IMR-90 (cell line): ENCODE measurements at places on chromosomes 2 and 18. TPM values are rescaled to one million over a fixed set of nuclear protein-coding genes. Genes with fewer than 3 reads are reported as not detected.
A peak's percentile ranks its signal among the peaks of the same experiment; 100 is the strongest.

The CXCR1 gene
- total RNA-seq = not detected in 2 replicates

The TCF23 gene
- not detected in 2 replicates for total RNA-seq

The UPP2 gene
- total RNA-seq = not detected in 2 replicates

DNA sequence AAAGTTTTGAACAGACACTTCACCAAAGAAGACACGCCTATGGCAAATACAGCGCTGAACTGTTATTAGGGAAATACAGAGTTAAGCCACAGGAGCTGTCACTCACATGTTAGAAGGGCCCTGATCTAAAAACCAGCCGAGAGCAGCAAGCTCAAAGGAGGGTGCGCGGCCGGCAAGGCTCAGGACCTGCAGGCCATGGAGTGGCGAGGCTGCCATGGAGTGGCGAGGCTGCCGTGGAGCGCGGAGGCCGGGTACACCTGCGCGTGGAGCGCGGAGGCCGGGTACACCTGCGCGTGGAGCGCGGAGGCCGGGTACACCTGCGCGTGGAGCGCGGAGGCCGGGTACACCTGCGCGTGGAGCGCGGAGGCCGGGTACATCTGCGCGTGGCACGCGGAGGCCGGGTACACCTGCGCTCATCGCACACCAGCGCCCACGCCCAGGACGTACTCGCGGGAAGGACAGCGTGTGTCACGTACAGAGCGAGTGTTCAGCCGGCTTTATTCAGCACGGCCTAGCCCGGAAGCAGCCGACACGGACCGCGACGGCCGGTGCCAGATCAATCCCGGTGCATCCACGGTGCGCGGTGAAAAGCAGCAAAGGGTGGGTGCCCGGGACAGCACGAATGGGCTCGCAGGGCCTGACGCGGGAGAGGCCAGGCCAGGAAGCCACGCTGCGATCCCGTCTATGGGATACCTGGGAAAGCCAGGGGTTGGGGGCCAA, 68.8 kb downstream of the SLC66A2 start:
- no peak overlapping the region for H3K27ac ChIP-seq
- H3K27me3 ChIP-seq = no peaks in the 10 kb centered on the region
- H3K4me3 ChIP-seq = no peak overlapping the region
- H3K4me1 ChIP-seq = no peaks in the 10 kb centered on the region
- no peak for DNase-seq

- H3K4me3 ChIP-seq = no peak overlapping the region; the same call in 1 of the 2 replicates
- no peaks in the 10 kb centered on the region for H3K36me3 ChIP-seq
- no peak overlapping the region for H3K27ac ChIP-seq
- peaks cover 49% of the 10 kb centered on the region for H3K27me3 ChIP-seq
- no peaks in the 10 kb centered on the region for H3K4me1 ChIP-seq
- no peak for DNase-seq
Observed at GRCh38 chr2:106065268-106065982, 128.7 kb downstream of the UXS1 start.

GRCh38 chr2:49831698-49832367, 677.5 kb upstream of the FSHR start:
- H3K4me3 ChIP-seq = no peak overlapping the region
- H3K36me3 ChIP-seq = no peaks in the 10 kb centered on the region
- no peaks in the 10 kb centered on the region for H3K4me1 ChIP-seq
- no peaks in the 10 kb centered on the region for H3K27me3 ChIP-seq
- H3K27ac ChIP-seq = no peak overlapping the region

The IL1RL1 gene
- total RNA-seq = under 0.01 TPM in 2 replicates

- no peak for DNase-seq
- no peak overlapping the region for H3K27ac ChIP-seq
- peaks cover 2% of the 10 kb centered on the region for H3K4me1 ChIP-seq
- H3K36me3 ChIP-seq = no peaks in the 10 kb centered on the region
Observed at GRCh38 chr18:62102221-62102620, 84.6 kb downstream of the PIGN start.

GRCh38 chr2:202116691-202117090, 43.6 kb downstream of the KIAA2012 start:
- no peak for DNase-seq
- peak overlapping the region; percentile 98 for H3K27ac ChIP-seq
- no peak overlapping the region for H3K4me3 ChIP-seq
- no peaks in the 10 kb centered on the region for H3K27me3 ChIP-seq
- H3K36me3 ChIP-seq = no peaks in the 10 kb centered on the region

GRCh38 chr2:11042841-11043240, 112.4 kb upstream of the SLC66A3 start:
- no peak overlapping the region for H3K27ac ChIP-seq
- no peaks in the 10 kb centered on the region for H3K36me3 ChIP-seq
- H3K4me1 ChIP-seq = no peaks in the 10 kb centered on the region
- DNase-seq = no peak
- no peak overlapping the region for H3K4me3 ChIP-seq

GRCh38 chr2:69437751-69438154, 518 bp upstream of the NFU1 start:
- no peak for DNase-seq
- peak overlapping the region; percentile 83 for H3K27ac ChIP-seq
- no peaks in the 10 kb centered on the region for H3K36me3 ChIP-seq
- H3K27me3 ChIP-seq = no peaks in the 10 kb centered on the region
- peak overlapping the region; percentile 59 for H3K4me3 ChIP-seq

DNA sequence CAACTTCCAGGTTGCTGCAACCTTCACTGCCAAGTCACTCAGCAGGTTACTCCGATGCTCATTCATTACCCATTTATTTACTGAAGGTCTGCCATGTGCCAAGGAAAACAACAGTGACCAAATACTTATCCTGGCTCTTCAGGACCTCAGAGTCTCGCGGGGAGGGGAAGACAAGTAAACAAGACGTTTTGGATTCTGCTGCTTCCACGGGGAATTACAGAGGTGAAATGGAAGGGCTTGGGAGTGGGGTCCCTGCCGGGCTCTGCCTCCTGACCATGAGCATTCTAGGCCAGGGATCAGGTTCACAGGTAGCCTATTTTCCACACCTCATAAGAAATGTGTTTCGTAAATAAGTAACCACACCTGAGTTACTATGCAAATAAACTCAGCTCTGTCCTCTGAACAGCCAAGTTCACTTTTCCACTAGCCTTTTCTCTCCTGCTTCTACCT, 68.1 kb downstream of the CLHC1 start:
- no peak for DNase-seq
- no peaks in the 10 kb centered on the region for H3K27me3 ChIP-seq

GRCh38 chr2:168076731-168077130, 170.7 kb downstream of the STK39 start:
- no peaks in the 10 kb centered on the region for H3K27me3 ChIP-seq
- H3K27ac ChIP-seq = no peak overlapping the region
- H3K4me3 ChIP-seq = no peak overlapping the region
- no peak for DNase-seq
- no peaks in the 10 kb centered on the region for H3K4me1 ChIP-seq

The NCL gene
- total RNA-seq = 289 and 506 TPM in 2 replicates

DNA sequence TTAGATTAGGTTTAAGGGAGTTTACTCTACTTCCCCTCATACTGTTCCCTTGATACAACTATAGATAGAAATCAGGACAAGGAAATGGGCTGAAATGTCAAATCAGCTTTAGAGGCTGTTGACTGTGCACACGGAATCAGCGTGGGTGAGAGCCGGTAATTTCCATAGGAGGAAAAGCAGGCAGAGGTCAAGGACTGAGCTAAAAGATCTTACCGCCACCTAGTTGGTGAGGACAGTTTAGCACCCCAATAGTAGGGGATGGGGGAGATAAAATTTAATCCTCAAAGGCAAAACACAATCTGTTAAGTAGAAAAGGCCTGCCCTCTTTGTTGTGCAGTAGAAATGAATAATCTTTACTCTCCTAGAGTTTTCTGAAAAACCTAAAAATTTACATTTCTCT, 1154.5 kb upstream of the CHAC2 start:
- no peaks in the 10 kb centered on the region for H3K27me3 ChIP-seq
- no peak overlapping the region for H3K27ac ChIP-seq
- no peaks in the 10 kb centered on the region for H3K4me1 ChIP-seq
- H3K4me3 ChIP-seq = no peak overlapping the region
- DNase-seq = no peak
- H3K36me3 ChIP-seq = no peaks in the 10 kb centered on the region

The COLEC12 gene
- total RNA-seq = 1.7 and 2.3 TPM in 2 replicates

The IL1F10 gene
- not detected in 2 replicates for total RNA-seq

GRCh38 chr2:126898636-126899035, at the start of gene TEX51:
Gene TEX51, plus strand, starts transcription at chr2:126898890. Its CDS starts 29 bp downstream, at chr2:126898919.
- no peak for DNase-seq
- no peaks in the 10 kb centered on the region for H3K4me1 ChIP-seq
- no peaks in the 10 kb centered on the region for H3K36me3 ChIP-seq

The ASB18 gene
- not detected in 2 replicates for total RNA-seq

The BMP10 gene
- not detected in 2 replicates for total RNA-seq

The MEP1B gene
- total RNA-seq = not detected in 2 replicates

DNA sequence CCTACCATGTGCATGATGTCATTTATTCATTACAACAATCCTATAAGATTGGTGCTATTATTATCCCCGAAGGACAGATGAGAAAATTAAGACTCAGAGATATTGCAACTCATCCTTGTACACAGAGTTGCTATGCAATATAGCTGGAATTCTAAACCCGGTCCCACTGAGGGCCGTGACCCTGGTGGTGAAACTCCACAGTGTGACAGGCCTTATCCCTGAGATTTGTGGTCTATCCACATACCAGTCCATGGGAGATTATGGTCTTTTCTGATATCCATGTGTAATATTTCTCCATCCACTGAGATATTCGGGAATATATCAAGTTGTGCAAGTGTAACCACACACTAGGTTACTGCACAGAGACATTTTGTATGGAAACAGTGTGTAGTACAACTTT, 305.2 kb downstream of the TXNL1 start:
- no peak overlapping the region for H3K4me3 ChIP-seq
- DNase-seq = no peak
- H3K27ac ChIP-seq = no peak overlapping the region
- no peaks in the 10 kb centered on the region for H3K27me3 ChIP-seq
- H3K36me3 ChIP-seq = no peaks in the 10 kb centered on the region

The C1GALT1C1L gene
- total RNA-seq = 0.28 and 0.36 TPM in 2 replicates

The SPC25 gene
- total RNA-seq = 2.0 and 5.6 TPM in 2 replicates

The ALPP gene
- total RNA-seq = not detected in 2 replicates

The CDK15 gene
- total RNA-seq = 28.9 and 33.0 TPM in 2 replicates

The RHBDD1 gene
- total RNA-seq = 11.9 and 14.0 TPM in 2 replicates

- DNase-seq = no peak
- no peak overlapping the region for H3K4me3 ChIP-seq
- no peak overlapping the region for H3K27ac ChIP-seq
Observed at GRCh38 chr2:64359171-64359891, 94.6 kb upstream of the LGALSL start.

DNA sequence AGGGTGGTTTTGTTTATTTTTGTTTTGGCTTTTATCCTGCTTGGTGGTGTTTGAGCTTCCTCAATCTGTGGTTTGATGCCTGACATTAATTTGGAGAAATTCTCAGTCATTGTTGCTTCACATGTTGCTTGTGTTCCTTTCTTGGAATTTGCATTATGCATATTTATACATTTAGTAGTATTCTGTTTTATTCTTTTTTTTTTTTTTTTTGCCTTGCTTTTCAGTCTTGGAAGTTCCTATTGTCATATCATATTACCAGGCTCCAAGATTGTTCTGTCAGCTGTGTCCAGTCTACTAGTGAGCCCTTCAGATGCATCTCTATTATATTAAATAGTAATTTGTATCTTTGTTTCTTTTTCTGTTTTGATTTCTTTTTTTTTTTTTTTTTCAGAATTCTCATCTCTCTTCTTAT, 77.0 kb downstream of the EPC2 start:
- peak; percentile 11 for DNase-seq
- H3K36me3 ChIP-seq = peaks cover 1% of the 10 kb centered on the region; the same call in 1 of the 2 replicates
- H3K27me3 ChIP-seq = no peaks in the 10 kb centered on the region
- H3K27ac ChIP-seq = no peak overlapping the region
- peaks cover 11% of the 10 kb centered on the region for H3K4me1 ChIP-seq

The HOXD13 gene
- not detected in 2 replicates for total RNA-seq

The COL3A1 gene
- 408 and 411 TPM in 2 replicates for total RNA-seq

The CCDC74A gene
- 3.1 and 3.8 TPM in 2 replicates for total RNA-seq

The IKZF2 gene
- total RNA-seq = 19.4 and 25.5 TPM in 2 replicates

The STPG4 gene
- 0.18 and 0.28 TPM in 2 replicates for total RNA-seq

GRCh38 chr2:152347076-152347475, 12.1 kb downstream of the FMNL2 start:
- H3K4me3 ChIP-seq = no peak overlapping the region
- no peak overlapping the region for H3K27ac ChIP-seq
- no peaks in the 10 kb centered on the region for H3K4me1 ChIP-seq
- H3K27me3 ChIP-seq = no peaks in the 10 kb centered on the region

- no peak overlapping the region for H3K27ac ChIP-seq
- DNase-seq = peak; percentile 67
- H3K4me1 ChIP-seq = no peaks in the 10 kb centered on the region
- peaks cover 50% of the 10 kb centered on the region for H3K27me3 ChIP-seq
- no peaks in the 10 kb centered on the region for H3K36me3 ChIP-seq
Observed at GRCh38 chr2:121095257-121096080, 189.5 kb downstream of the TFCP2L1 start.

DNA sequence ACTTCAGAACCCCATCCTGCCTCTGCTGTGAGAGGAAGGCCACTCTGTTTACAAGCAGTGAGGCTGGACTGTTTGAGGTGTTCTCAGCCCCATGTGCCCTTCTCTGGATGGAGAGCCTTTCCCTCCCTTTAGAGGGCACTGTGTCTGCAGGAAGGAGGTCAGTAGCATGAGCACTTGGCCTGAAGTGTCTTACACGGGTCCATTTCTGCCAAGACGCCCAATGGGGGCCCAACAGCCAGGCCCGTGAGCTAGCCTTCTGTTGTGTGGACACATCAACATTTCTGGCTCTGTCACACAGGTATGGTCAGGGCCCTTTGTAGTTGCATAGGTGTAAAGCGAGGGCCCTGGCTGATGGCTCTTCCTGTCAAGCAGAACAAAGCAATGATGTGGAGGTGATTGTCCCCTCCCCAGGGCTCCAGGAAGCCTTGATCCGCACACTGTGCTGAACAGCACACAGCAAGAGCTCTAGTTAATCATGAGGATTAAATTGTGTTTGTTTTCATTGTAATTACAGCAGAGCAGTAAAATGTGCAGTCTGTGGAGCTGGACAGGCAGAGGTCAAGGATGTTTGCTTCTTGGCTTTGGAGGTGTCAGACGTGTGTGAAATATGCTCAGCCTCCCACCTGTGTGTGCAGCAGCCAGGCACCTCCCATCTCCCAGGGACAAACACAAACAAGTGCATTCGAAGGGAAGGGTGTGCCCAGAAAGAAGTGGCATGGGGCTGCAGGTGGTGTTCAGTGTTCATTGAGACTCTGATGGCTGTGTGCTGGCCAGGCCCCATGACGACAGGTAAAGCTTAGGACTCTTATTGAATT, 132.1 kb downstream of the SH3RF3 start:
- no peak overlapping the region for H3K27ac ChIP-seq
- no peak overlapping the region for H3K4me3 ChIP-seq
- peaks cover 30% of the 10 kb centered on the region for H3K4me1 ChIP-seq
- no peaks in the 10 kb centered on the region for H3K27me3 ChIP-seq
- H3K36me3 ChIP-seq = no peaks in the 10 kb centered on the region

DNA sequence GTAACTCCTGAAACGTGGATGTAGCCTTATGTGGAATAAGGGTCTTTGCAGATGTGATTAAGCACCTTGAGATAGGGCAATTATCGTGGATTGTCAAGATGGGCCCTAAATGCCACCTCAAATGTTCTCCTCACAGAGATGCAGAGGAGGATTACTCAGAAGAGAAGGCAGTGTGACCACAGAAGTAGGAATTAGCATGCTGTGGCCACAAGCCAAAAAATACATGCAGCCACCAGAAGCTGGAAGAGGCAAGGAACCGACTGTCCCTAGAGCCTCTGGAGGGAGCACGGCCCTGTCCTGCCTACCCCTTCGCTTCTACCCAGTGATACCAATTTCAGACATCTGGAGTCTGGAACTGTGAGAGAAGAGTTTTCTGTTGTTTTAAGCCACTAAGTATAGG, 47.3 kb upstream of the MGAT5 start:
- DNase-seq = peak; percentile 66
- no peak overlapping the region for H3K27ac ChIP-seq
- no peak overlapping the region for H3K4me3 ChIP-seq
- H3K36me3 ChIP-seq = no peaks in the 10 kb centered on the region
- H3K27me3 ChIP-seq = no peaks in the 10 kb centered on the region
- peaks cover 19% of the 10 kb centered on the region for H3K4me1 ChIP-seq
